ENCODE measurements at places on chromosomes 6 and 20.

GRCh38 chr20:20820785-20821483 lies 108.5 kb upstream of the RALGAPA2 start:
- no peak for DNase-seq

- no peak for DNase-seq
These were observed 199.4 kb downstream of the PHACTR1 start for GRCh38 chr6:12916006-12916405.

DNA sequence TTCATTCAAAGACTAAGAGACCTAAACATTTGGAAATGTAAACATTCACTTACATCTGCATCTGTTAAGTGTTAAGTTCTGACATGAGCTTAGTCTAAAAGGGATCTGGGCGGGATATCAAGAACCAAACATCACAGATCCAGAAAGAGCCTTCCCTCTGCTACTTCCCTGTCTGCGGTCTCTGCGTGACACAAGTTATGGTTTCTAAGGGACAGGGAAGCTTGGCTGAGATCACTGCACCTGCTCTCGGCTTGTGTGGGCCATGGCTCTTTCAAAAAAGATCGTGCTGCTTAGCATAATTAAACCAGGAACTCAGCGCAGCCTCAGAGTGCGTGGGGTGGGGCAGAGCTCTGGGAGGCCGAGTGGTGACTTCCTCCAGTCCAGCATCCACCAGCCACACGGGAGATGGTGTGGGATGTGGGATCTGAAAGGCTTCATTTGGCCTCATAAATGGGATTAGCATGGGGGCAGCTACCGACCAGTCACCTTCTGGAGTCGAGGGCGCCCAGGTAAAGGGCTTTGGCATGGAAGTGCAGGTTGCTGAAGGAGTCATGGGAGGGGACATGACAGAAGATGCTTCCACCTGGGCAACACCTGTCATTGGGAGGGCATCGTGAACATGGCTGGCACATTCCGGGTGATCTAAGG lies 16.7 kb upstream of the RAMACL start:
- DNase-seq: no peak

DNA sequence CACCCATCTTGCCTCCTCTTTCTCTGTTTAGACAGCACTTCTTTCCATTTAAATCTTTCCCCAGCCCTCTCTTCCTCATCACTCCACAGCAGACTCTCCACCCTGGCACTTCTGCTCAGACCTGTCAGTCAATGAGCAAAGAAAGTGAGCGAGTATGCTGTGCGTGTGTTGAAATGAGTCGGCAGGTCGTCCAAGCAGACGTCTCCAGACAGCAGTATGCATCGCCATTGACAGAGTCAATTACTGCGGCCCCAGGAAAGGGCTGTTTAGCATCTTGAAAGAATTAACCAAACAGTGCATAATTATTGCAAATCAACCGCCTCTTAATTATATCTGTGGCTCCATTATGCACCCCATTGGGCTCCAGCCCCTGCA lies 54.8 kb upstream of the KCNG1 start:
- no peak for DNase-seq

GRCh38 chr20:57672953-57673575 lies 36.8 kb downstream of the PMEPA1 start:
- no peak for DNase-seq

DNA sequence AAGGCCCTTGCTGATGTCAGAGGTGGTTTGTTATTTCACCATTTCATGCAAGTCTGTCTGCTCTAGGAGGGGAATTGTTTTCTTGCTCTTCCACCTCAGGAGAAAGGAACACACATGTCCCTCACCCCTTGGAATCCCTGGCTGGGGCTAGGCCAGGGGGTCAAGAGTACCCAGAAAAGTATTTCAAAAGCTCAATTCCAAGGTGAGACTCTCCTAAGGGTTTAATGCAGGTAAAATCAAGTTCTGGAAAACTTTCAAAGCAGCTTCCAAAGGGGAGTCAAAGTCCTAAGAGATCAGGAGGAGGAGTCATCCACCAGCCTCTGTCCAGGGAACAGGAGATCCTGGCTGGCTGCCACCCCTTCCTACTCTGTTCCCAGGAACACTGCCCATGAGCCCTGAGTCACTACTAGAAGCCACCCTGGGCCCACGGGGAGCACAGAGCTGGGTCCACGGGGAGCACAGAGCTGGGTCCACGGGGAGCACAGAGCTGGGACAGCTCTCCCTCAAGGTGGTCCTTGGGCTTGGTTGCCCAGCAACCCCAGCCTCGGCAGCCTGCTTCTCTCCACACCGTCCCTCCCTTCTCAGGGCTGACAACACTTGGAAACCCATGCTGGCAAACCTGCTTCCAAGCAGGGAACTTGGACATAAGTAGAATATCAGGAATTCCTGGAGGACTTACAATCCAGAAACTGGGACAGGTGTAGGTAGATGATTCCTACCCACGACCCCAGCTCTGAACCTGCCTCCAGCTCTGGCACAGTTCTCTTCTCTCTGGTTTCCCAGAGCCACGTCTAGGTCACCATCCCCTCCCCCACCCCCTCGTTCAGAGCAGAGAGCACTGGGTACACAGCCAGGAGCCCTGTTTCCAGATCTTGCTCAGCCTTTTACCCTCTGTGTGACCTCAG lies 35.3 kb upstream of the CDKN1A start:
- no peak for DNase-seq

DNA sequence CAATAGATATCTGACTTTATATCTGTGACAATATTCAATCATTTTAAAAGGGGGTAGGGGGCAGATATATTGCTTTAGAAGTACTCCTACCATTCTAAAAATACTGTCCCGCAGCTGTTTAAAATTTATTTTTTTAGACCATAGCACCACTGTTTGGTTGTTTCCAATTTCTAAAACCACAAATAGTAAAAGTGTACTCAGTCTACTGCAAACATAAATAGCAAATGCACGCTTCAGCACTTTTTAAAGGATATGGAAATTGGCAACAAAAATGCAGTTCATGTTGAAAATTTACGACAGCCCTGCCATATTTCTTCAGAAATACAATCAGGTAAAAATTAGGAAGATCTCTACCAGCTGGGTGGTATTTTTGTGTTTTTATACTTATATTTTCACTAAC lies 132.0 kb upstream of the RUNX2 start:
- no peak for DNase-seq

GRCh38 chr6:143396497-143397226 lies 53.8 kb downstream of the ADAT2 start:
- no peak for DNase-seq

- DNase-seq: no peak
These were observed 325.7 kb downstream of the TBC1D32 start for GRCh38 chr6:121008553-121008952.

DNA sequence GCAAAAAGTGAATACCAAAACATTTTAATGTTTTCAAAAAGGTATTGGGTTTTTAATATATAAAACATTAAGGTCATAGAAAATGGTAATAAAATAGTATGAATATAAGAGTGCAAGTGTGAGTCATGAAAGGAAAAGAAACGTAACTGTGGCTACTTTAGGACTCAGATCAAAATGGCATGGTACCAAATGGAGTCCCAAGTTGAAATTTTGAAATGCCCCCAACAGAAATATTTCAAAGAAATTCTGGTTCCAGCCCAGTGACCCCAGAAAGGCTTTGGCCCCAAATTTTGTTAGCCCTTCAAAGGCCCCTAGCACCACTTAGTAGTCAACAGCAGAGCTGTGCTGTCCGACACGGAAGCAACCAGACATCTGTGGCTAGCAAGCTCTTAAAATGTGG lies 6.0 kb downstream of the COL12A1 start:
- DNase-seq: no peak

GRCh38 chr6:123418071-123418470 lies 218.7 kb downstream of the TRDN start:
- no peak for DNase-seq

GRCh38 chr20:20520776-20521175 lies 152.9 kb downstream of the INSM1 start:
- DNase-seq: no peak

All from SK-N-SH (cell line).